ENCODE measurements at places on chromosomes 7 and 10. TPM values are rescaled to one million over a fixed set of nuclear protein-coding genes. Genes with fewer than 3 reads are reported as not detected.

Gene RTKN2
- total RNA-seq: under 0.01 TPM

Gene PRKAR2B
- total RNA-seq: 12.0 TPM

Gene AOAH
- 0.51 TPM for total RNA-seq

Gene AKR1C2
- total RNA-seq: 22.7 TPM

Gene MOGAT3
- not detected for total RNA-seq

Gene TBL2
- total RNA-seq: 70.0 TPM

Gene ABCB4
- total RNA-seq: under 0.01 TPM

Gene EVX1
- total RNA-seq: not detected

Gene HECW1
- total RNA-seq: not detected

Gene TMEM196
- not detected for total RNA-seq

Gene EPHA1
- under 0.01 TPM for total RNA-seq

Gene DCLRE1C
- total RNA-seq: 5.4 TPM

Gene NOC3L
- total RNA-seq: 16.3 TPM

- DNase-seq: peak; percentile 56
Observed at GRCh38 chr7:836429-836828, 4.2 kb downstream of the SUN1 start.

- DNase-seq: no peak
Observed at GRCh38 chr10:50805981-50806622, 66.4 kb downstream of the ASAH2B start.

GRCh38 chr10:131091682-131092081, 219.8 kb downstream of the TCERG1L start:
- no peak for DNase-seq

- DNase-seq: peak; percentile 15
Observed at GRCh38 chr10:60989400-60989876, 45.5 kb upstream of the RHOBTB1 start.

- DNase-seq: no peak
Observed at GRCh38 chr7:127901895-127902703, 129.1 kb downstream of the LRRC4 start.

DNA sequence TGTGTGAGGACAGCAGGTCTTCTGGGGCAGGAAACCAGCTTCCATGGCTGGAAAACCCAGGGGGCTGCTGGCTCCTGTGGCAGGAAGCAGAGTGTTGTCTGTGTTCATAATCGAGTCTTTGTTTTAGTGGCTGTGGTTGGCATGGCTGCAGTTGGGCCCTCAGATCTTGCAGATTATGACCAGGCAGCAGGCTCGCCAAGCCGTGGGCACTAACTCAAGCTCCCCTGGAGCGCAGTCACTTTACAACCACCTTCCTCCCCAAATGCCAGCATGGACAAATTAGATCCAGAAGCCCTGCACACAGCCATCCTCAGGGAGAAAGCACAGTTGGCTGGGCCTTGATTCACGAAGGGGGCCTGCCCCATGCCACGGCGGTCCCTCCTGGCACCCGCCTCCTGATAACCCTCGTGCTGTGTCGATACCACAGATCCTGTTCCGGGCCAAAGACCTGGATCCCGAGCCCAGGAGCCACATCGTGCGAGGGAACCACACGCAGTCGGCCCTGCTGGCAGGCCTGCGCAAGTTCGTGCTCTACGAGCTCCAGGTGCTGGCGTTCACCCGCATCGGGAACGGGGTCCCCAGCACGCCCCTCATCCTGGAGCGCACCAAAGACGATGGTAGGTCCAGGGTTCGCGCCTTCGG, 552.5 kb upstream of the FOXK1 start:
- peak; percentile 18 for DNase-seq

DNA sequence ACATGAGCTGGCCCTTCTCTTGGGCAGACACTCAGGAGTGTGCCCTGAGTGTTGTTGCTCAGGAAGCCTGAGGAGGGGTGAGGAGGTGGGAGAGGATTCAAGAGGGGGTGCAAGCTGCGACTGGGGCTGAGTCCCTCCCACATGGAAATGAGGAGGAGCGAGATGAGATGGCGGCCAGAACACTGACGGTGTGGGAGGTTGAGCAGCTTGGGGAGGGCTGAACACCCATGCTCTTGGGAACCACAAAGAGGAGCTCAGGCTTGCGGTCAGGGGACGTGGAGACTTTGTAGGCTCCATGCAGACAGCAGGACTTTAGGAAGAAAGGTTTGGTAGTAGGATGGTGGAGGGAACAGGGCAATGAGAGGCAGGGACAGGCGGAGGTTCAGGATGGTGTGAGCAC, 163.2 kb upstream of the SHH start:
- DNase-seq: no peak

DNA sequence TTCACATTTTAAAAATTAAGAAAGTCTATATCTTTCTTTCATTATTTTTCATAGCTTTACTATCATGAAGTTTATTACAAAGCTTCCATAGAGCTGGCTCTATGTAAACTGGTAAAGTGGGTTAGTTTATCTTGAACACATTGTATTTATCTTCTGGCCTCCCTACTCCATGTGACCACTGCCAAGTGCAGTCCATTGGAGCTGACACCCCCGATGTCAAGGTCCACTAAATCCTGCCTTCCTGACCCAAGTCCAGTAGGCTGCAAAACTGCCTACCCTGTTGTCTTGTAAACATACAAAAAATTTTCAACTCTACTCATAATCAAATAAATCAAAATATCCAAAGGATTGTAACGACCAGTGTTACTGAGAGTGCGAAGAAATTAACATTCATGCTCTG, 10.2 kb downstream of the DNAJC12 start:
- no peak for DNase-seq

DNA sequence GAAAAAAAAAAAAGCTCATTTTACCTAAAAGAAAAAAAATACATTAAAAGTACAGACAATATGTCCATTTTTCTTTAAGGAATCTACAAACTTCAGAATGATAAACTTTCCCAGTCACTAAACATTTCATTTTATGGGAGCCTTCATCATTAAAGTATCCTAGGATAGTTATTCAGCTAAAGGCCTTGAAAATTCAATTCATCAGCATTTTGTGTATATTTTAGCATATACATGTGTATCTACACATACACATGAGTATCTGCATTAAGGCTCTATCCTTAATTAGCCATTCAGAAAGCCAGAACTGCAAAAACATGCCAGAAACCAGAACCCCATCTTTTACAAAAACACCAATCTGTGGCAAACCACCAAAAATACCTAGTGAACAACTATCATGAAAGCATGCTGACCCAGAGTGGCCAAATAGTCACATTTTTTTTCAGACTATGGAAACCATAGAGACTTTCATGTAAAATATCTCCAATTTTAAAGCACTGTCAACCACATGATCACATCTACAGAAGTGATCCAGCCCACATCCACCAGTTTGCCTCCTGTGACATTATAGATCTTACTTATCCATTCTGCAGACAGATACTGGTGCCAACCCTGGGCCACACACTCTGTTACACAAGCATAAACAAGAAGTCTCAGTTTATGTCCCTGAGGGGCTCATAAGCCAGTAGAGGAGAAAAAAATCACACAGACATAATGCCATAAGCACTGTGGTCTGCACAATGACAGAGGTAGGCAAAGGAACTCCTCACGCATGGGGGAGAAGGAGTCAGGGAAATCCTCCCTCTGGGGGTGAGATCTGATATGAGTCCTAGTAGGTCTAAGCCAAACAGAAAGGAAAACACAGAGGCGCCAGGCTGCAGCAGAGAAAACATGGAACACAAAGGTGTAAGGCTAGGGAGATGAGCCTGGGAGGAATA, 79.2 kb downstream of the SRPK2 start:
- DNase-seq: no peak

- no peak for DNase-seq
Observed at GRCh38 chr7:67653856-67654454, 657.3 kb downstream of the TYW1 start.

GRCh38 chr10:76315240-76315639, 883.8 kb downstream of the LRMDA start:
- no peak for DNase-seq

- DNase-seq: no peak
Observed at GRCh38 chr7:87476179-87476557, 688 bp upstream of the ABCB4 start.

DNA sequence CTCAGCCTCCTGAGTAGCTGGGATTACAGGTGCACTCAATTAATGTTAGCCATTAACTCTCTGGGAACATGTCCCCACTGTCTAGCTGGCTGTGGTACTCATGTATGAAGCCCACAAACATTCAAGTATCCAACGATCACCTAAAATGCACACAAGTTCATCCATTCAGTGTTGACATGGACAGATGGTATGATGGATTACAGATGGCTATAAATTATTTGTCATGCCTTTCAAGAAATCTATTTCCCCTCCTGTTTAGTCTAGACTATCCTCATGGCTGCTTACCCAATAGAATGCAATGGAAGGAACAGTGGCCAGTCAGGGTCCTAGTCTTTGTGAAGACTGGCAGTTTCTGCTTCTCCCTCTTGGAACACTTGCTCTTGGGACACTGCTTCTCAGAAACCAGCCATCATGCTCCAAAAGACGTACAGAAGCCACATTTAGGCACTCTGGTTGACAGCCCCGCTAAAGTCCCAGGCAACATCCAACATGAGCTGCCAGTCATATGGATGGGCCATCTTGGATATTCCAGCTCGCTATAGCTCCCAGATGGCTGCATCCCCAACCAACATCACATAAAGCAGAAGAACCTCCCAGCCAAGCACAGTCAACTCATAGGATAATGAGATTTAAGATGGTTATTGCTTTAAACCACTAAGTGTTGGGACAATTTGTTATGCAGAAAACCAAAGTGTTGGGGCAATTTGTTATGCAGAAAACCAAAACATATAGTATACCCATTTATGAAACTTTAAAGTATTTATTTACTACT, 33.1 kb downstream of the MYL10 start:
- no peak for DNase-seq

DNA sequence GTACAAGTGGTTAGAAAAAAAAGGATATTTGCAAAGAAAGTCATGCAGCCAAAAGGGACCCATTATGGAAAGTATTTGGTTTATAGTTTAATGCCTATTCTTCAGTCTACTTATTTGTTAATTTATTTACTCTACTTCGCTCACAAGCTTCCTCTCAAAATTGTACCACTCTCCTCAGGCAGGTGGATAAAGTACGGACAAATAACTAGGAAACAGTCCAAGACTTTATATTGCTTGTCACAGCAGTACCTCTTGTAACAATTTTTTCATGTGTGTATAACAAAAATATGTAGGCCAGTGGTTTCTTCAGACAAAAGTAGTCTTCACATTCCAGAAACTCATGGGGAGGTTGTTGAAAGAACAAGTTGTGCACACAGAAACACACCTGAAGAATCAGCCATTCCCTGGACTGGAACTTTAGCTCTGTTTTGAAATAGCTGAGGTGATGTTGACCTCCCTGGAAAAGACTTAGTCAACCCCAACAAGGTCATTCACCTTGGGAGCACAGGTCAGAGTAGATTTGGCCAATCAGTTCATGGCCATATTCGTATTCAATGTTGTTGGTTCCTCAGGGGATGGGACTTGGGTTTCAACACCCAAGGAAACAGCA, 73.4 kb downstream of the TES start:
- no peak for DNase-seq

DNA sequence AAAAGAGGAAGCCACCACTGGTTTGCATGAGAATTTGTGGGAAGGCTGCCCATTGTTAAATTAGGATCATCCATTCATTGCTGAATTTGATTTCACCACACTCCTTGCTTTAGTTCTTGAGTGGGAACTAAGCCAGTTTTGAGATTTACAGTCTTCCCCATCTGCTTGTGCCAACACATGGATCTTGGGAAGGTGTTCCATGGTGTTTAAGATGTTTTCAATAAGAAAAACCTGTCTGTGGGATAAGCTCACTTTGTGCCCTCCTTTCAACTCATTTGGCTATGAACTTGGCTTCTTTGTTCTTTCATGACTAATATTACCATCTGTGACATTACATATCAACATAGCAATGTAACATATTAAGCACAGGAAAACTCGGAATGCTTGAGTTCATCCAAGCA, 73.2 kb downstream of the INHBA start:
- DNase-seq: no peak

- no peak for DNase-seq
Observed at GRCh38 chr10:60508831-60509230, 119.2 kb upstream of the ANK3 start.

Measured in dermis microvascular lymphatic vessel endothelial cell (primary cell).